G401 (cell line): ENCODE measurements at places on chromosomes 3 and 15.

DNA sequence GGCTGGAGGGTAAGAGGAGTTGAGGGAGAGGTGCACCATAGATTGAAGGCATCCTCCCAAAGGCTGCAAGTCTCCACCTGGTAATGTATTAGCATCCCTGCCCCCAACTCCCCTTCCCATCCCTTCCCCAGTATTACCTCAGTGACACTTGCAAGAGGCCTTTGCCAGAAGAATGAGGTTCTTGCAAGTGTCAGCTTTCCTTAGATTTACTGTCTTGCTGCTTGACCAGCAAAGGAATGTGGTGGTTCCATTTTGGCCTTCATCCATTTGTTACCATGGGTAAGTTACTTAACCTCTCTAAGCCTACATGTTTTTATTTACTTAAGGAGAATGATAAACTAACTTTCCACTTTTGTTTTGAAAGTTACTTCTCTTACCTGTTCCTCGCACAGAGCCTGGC is 108.9 kb downstream of the LRTM1 start:
- DNase-seq = no peak

- DNase-seq = no peak
These were observed 11.5 kb upstream of the TIMP4 start for GRCh38 chr3:12170207-12170606.

GRCh38 chr3:129228891-129229585 is 20.4 kb upstream of the COPG1 start:
- DNase-seq = no peak

GRCh38 chr15:84736375-84736774 is 12.0 kb upstream of the ZNF592 start:
- no peak for DNase-seq

- DNase-seq = no peak
These were observed 130.5 kb downstream of the KLF13 start for GRCh38 chr15:31457161-31457560.
